Bladder microvascular endothelial cell (primary cell): ENCODE measurements at places on chromosomes 3 and 15. TPM values are rescaled to one million over a fixed set of nuclear protein-coding genes. Genes with fewer than 3 reads are reported as not detected.

The SAMMSON gene
- not detected in 2 replicates for total RNA-seq

The HEXA gene
- total RNA-seq = 57.5 and 90.6 TPM in 2 replicates

The ESYT3 gene
- total RNA-seq = not detected in 2 replicates

The KLF15 gene
- 0.49 and 1.7 TPM in 2 replicates for total RNA-seq

The STRIT1 gene
- not detected in 2 replicates for total RNA-seq

The GOLGA8J gene
- 0.13 TPM in 1 of 2 replicates, not detected in the other for total RNA-seq

The ABI3BP gene
- total RNA-seq = 1.5 and 17.4 TPM in 2 replicates

The VEPH1 gene
- 19.4 and 24.0 TPM in 2 replicates for total RNA-seq

The TCF12 gene
- 56.2 and 124 TPM in 2 replicates for total RNA-seq

The CKMT1A gene
- total RNA-seq = not detected in 2 replicates

The ARL14 gene
- total RNA-seq = 0.06 TPM in 1 of 2 replicates, not detected in the other

The TMEM39A gene
- total RNA-seq = 22.2 and 53.9 TPM in 2 replicates

The CPA3 gene
- 0.31 and 1.5 TPM in 2 replicates for total RNA-seq

The SERPINI1 gene
- 1.4 and 1.6 TPM in 2 replicates for total RNA-seq

The C15orf61 gene
- 1.0 and 1.1 TPM in 2 replicates for total RNA-seq

The EXD1 gene
- total RNA-seq = not detected in 2 replicates

The MYRIP gene
- total RNA-seq = 11.6 and 16.4 TPM in 2 replicates

The ZBBX gene
- under 0.01 and 0.13 TPM in 2 replicates for total RNA-seq
